M059J (cell line): ENCODE measurements at places on chromosomes 11 and 22. TPM values are rescaled to one million over a fixed set of nuclear protein-coding genes. Genes with fewer than 3 reads are reported as not detected.

CCDC87 gene
- 0.17 TPM in 1 of 2 replicates, not detected in the other for total RNA-seq

- peak; percentile 58 for DNase-seq
Measured at GRCh38 chr22:20783844-20784723, 10.2 kb downstream of the SERPIND1 start.

DNA sequence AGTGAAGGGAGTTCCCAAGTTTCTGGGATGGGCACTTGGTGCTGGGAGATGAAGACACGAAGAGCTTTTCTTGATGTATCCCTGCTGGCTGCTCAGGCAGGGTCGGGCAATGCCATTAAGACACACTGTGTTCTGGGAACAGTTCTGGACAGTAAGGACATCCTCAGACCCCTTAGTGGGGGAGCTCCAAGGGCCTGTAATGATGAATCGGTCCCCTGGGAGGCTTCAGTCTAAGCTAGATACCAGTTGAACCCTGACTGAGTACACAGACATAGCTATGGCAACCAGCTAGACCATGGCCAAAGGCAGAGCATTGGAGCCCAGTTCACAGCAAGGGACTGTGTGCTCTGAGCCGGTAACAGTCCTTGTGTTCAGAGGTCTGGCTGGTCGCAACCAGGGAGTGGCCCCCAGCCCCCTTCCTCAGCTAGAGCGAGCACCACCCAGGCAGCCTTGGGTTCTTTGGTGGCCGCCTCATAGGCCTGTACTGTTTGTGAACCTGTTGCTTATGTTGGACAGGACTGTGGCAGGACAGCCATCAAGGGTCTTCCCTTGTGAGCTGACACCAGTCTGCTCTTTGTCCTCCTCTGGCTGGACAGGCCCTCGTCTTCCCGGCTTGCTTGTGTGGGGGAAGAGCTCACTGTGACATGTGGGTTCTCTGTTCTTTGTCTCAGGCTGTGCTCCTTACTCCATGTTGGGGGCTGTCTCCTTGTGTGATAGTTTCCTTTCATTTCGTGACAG is 25.0 kb downstream of the MED15 start:
- DNase-seq: no peak

- DNase-seq: peak; percentile 95
Measured at GRCh38 chr22:37782340-37783168, 25.2 kb upstream of the GCAT start.
